ENCODE measurements at places on chromosomes 3 and 15.
A peak's percentile ranks its signal among the peaks of the same experiment; 100 is the strongest.

DNA sequence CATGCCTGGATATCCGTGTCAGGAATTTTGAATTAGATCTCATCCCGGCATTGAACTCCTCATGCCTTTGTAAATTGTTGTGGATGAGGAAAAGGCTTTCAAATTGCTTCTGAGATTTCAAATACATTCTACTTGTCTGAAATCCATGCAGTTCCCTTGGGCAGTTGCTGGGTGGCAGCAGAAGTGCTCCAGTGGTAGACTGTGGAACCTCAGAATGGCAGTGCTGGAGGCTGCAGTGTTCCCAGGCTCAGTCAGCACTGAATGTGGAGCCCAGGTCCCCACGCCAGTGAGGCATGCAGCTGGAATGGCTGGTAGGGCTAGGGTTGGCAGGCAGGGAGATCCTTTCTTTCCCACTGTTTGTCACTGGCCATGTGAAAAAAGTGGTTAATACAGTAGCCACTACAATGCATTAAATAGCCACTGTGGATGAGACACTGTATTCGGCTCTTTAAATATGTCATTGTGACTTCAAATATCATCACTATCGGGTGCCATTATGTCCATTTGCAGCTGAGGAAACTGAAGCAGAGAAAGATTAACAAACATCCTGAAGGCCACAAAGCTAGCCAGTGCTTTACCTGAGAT, 98.6 kb downstream of the TPRG1 start:
- DNase-seq = peak; percentile 76

- DNase-seq = no peak
Measured at GRCh38 chr15:36734366-36734765, 154.9 kb downstream of the CDIN1 start.

DNA sequence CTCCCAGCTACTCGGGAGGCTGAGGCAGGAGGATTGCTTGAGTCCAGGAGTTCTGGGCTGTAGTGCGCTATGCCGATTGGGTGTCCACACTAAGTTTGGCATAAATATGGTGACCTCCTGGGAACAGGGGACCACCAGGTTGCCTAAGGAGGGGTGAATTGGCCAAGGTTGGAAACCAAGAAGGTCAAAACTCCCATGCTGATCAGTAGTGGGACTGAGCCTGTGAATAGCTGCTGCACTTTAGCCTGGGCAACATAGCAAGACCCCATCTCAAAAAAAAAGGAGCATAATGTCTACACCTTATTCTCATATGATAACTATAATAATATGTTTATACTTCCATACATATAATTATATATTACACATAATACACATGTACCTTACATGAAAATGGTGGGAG, 6.1 kb upstream of the GLB1 start:
- no peak for DNase-seq

DNA sequence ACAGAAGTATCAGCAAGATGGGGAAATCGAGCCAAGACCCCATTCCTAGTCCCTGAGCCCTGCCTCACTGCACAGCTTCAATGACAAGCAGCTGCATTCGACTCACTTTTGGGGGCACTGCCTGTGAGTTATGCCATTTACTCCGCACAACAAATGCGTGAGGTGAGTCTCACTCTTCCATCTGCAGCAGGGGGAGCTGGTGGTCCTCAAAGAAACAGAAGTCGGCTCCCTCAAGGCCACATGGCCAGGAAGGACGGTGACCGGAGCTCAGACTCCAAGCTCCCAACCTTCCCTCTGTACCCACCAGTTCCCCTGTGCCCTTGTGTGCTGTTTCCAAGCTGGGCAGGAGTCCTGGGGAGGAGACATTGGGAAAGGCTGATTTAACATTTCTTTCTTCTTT, 127.7 kb upstream of the IQSEC1 start:
- DNase-seq = no peak

DNA sequence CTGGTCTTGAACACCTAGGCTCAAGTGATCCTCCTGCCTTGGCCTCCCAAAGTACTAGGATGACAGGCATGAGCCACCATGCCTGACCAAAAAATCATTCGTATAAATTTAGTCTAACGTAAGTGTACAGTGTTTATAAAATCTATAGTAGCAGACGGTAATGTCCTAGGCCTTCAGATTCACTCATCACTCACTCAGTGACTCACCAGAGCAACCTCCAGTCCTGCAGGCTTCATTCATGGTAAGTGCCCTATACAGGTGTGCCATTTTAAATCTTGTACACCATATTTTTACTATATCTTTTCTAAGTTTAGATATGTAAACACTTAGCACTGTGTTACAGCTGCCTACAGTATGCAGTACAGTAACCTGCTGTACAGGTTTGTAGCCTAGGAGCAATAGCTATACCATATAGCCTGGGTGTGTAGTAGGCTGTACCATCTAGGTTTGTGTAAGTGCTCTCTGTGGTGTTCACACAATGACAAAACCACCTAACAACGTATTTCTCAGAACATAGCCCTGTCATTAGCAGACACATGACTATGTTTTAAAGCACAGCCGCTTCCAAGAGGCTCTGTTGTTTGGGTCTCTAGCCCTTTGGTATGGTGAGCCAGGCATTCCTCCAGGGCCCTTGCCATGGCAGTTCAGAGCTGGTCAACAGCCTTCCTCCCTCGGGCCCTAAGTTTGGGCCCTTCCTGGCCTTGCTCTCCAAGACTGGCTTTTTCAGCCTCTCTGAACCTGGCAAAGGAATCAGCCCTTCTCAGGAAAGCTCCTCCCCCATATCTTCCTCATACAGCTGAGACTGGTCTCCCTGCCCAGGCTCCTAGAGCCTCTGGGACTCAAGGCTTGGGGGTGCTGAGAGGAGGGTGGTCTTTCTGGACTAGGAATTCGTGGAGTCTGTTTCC, 1.9 kb upstream of the CCDC9B start:
- DNase-seq = no peak

- peak; percentile 26 for DNase-seq
Measured at GRCh38 chr3:67610458-67610857, 44.0 kb downstream of the SUCLG2 start.

DNA sequence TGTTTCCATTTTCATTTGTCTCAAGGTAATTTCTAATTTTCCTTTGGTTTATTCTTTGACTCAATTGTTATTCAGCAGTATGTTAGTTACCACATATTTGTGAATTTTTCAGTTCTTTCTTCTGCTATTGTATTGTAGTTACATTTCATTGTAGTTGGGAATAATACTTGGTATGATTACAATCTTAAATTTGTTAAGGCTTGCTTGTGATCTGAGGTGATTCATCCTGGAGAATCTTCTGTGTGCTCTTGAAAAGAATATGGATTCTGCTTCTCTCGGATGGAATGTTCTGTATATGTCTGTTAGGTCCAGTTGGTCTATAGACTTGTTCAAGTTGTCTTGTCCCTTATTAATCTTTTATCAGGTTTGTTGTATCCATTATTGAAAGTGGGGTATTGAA, 63.4 kb upstream of the VEPH1 start:
- DNase-seq = no peak

GRCh38 chr3:52422669-52423068, 22.2 kb downstream of the SEMA3G start:
- DNase-seq = no peak

DNA sequence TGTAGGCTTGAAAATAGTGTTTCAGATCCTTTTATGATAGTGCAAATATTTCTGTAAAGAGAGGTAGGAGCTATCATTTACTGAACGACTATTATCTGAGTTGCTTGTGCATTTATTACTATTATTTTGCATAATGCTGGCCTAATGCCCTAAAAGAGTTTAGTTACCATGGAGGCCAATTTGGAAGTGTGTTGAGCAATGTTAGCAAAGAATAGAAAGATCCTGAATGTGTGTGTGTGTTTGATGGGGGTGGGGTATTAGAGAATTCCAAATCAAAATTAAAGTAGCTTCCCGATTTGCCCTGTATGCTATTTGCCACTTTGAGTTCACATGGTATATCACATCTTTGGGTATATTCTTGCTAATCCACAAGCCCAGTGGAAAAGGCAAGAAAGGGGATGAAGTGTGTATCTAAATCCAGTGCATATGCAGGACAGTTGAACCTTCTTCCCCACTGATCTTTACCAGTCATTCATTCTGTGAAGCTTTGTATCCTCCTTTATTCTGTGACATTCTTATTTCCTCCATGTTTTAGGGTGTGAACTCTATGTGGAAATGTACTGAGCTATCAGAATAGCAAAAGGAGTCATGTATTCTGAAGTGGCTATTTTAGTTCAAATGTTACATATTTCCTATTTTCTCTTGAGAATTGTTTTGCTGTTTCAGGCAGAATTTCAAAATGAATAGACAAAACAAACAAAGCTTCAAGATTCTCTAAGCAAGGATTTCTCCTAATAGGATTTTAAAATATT, 45.7 kb upstream of the PLSCR5 start:
- no peak for DNase-seq

DNA sequence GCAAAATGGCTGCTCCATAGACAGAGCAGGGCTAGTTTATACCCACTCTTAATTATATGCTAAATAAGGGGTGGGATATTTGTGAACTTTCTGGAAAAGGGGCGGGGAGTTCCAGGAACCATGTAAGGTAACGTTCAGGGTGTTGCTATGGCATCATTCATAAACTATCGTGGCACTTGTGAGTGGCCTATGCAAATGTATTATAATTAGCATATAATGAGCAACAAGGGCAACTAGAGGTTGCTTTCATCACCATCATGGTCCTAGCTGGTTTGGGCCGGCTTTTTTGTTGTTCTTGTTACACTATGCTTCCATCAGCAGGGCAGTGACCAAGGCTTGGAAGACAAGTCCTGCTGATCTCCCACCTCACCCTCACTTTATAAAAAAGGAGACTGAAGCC, 43.2 kb upstream of the FGD5 start:
- no peak for DNase-seq

GRCh38 chr15:80517290-80517689, 113.1 kb downstream of the ARNT2 start:
- DNase-seq = no peak
